ENCODE measurements at places on chromosomes 3 and 15.

DNA sequence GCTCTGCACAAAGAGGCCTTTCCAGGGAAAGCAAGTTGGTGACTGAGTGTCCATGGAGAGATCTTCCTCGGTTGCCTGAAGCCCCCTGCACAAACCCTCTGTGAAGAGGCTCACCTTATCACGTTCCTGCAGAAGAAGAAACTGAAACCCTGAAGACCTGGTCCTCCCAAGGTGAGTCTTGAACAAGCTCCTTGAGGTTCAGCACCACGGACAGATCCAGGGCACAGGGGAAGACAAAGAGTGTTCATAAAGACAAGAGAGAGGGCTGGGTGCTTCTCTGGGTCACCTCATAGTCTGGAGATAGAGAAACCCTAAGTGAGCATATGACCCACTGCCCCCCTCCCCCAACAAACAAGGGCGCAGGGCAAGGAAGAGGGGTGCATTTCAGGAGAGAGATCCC is 21.7 kb upstream of the TBC1D21 start:
- DNase-seq = peak; percentile 61

DNA sequence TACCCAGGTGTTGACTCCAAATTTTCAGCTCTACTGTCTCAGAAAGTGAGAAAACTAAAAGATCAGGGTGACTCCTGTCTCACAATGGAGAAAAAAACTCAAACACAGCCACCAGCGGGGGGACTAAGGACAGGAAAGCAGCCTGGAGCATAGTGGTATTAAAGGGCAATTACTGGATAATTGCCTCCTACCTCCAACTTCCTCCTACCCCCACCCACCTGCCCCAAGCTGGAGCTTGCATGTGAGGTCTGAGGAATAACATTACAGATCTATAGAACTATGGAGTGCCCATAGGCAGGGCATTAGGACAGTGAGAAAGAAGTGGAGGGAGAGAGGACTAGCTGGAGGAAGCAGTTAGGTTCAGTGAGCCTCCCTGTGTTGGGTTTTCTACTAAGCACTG is 2.7 kb upstream of the PCCB start:
- DNase-seq = no peak

GRCh38 chr3:183369627-183370026 is 58.8 kb downstream of the MCF2L2 start:
- no peak for DNase-seq

- DNase-seq = no peak
These were observed 529.6 kb downstream of the SHQ1 start for GRCh38 chr3:72318504-72319193.

DNA sequence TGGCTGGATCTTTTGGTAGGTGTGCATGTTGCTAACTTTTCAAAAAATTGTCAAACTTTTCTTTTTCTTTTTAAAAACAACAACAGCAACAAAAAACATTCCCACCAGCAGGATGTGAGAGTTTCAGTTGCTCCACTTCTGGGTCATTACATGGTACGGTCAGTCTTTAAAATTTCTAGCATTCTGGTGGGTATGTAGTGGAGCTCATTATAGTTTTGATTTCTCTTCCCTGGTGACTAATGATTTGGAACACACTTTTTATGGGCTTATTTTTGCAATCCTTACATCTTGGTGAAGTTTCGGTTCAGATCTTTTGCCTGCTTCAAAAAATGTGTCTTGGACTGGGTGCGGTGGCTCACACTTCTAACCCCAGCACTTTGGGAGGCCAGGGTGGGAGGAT is 19.3 kb downstream of the ATP1B3 start:
- no peak for DNase-seq

DNA sequence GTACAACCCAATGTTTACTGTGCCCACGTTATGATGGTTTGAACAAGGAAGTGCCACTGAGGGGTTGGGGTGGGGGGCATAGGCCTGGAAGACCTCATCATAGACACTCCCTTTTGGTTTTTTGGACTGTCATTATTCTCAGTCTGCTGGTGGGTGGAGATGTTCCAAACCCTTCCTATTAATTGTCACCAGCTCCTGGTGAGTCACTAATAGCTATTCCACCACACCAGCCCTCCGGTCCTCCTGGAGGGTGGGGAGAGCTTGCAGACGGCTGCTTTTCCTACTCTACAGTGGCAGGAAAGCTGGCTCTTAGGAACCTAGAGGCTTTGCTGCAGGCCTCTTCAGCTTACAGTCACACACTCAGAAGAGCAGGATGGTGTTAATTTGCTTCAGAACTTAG is 9.0 kb upstream of the COPG1 start:
- DNase-seq = no peak

DNA sequence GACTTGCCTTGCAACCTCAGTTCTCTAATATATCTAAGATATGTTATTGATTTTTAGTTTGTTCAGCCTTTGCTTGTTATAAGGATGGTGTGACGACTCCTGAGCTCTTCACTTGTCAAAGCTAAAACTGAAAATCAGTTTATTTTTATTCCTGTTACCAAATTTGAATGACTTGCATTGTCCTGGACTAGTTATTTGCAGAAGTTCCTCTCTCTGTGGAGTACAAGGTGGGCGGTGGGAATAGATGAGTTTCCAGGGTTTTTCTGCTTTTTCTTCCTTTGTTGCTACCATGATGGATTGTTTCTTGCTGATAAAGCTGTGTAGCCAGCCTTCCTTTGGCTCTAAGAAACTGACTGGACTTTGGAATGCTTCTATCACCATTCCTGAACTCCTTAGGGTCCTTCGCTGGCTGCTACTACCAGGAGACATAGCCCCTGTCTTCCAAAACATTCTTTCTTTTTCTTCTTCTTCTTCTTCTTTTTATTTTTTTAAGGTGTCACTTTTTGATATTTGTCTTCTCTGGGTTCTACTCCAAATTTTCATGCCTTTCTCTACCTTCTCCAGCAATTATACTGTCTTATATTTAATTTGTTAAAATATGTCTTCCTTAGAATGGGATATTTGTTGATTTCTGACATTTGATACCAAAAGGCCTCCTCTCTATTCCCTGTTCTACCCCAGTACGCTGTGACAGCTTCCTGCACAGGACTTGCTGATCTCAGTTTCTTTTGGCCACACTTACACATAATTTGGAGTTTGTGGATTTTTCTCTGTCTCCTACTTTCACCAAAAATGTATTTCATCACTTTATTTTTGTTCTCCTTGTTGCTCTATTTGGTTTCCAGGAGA is 145.1 kb upstream of the THRB start:
- DNase-seq = no peak

DNA sequence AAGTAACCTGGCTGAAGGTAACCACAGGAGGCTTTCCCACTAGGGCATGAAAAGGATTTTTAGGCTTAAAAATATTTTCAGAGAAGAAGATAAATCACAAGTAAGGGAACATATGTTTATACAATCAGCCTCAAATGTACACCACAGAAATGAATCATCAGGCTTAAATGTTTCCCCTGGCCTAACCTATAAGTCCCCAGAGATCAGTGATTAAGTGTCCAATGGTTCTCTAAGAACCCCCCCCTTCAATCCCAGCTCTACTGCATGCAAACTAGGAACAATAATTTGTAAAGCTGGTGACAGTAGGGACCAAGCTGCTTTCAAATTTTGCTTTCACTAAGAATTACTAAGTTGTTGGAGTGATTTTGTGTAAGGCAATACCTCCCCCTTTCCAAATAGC is 431.6 kb upstream of the LMCD1 start:
- no peak for DNase-seq

DNA sequence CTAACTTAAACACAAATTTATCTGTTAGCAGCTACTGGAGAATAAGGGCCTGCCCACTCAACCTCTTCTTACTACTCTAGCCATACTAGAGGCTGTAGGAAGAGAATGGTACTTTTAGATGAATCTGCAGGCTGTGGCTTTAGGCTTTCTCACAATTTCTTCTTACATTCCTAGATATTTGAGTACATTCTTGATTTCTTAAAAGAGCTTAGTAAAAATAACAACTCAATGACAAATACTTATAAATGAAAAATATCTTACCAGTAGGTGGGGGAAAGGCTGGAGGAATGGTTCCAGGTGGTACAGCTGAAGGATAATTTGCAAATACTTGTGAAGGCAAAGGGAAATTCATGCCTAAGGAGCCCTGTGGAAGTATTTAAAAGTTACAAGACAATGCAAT is 92.9 kb upstream of the GK5 start:
- no peak for DNase-seq

DNA sequence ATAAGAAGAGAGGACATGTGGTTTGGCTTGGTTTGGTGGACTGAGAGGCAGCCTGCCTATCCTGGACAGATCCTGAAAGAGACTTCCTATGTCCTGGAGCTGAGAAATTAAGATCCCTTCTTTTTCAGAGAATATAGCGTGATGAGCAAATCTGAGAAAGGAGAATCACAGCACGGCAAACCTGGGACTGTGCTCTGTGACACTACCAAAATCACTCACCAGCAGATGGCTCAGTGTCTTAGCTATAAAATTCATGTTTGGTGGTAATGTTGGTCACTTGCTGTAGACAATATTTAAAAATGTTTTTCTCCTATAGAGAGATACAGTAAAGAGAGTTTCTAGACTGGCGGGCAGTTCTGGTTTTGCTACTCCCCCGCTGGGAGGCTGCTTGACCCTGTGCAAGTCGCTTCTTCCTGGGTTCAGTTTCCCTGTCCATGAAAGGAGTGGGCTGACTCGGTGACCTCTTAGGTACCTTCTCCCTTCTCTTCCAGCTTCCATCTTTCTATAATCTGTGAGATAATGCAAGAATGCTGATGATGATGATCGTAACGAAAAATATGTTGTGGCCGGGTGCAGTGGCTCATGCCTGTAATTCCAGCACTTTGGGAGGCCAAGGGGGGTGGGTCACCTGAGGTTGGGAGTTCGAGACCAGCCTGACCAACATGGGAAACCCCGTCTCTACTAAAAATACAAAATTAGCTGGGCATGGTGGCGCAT is 7.6 kb upstream of the HES1 start:
- no peak for DNase-seq
